ENCODE measurements at places on chromosomes 3 and 15. TPM values are rescaled to one million over a fixed set of nuclear protein-coding genes. Genes with fewer than 3 reads are reported as not detected.

- H3K4me3 ChIP-seq = no peak overlapping the region
- H3K4me1 ChIP-seq = no peaks in the 10 kb centered on the region
- no peak overlapping the region for H3K27ac ChIP-seq
- no peaks in the 10 kb centered on the region for H3K27me3 ChIP-seq
- no peaks in the 10 kb centered on the region for H3K36me3 ChIP-seq
Measured at GRCh38 chr3:107325446-107325845, 51.8 kb upstream of the CCDC54 start.

DNA sequence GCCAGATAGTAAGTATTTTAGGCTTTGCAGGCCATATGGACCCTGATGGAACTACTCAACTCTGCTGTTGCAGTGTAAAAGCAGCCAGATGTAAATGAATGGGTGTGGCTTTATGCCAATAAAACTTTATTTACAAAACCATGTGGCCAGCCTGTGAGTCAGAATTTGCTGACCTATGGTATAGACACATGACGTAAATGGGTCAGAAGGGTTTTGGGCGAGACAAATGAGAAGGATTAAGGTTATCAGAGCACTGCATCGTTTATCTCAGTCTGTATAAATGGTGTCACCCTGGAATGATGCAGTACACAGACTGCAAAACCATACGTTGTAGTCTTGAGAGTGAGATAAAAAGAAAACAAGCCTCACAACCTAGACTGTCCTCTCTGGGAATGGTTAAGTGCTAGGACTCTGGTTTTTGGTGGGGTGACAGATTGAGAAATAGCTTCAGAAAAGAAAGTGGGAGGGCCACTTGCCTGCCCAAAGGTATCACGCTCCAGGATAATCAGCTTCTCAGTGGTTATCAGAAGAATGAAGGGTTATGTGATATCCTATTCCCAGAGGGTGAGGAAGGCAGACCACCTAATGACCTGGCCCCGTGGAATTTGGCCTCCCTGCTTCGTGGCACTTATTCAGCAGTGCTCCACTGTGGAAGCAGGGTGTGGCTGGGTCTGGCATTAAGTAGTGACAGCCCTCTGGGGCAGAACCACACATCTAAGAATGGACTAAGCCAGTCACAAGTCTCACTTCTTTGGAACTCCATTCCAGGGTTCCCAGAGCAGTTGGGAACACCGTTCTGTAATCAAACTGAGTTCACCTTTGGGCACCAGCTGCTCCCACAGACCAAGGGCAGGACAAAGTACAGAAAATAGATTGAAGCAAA, 46.1 kb downstream of the ABHD5 start:
- H3K4me3 ChIP-seq = no peak overlapping the region
- no peak overlapping the region for H3K27ac ChIP-seq
- H3K36me3 ChIP-seq = no peaks in the 10 kb centered on the region
- H3K4me1 ChIP-seq = no peaks in the 10 kb centered on the region

- no peak for DNase-seq
- H3K4me3 ChIP-seq = no peak overlapping the region
- H3K27ac ChIP-seq = no peak overlapping the region
- H3K36me3 ChIP-seq = no peaks in the 10 kb centered on the region
Measured at GRCh38 chr15:85277847-85278370, 102.5 kb upstream of the AKAP13 start.

Gene RHCG
- total RNA-seq = not detected

Gene SELENOT
- 123 TPM for total RNA-seq

Gene UCN2
- not detected for total RNA-seq

All from sigmoid colon (tissue), 7 donors.